ENCODE measurements at places on chromosomes 13 and 19. TPM values are rescaled to one million over a fixed set of nuclear protein-coding genes. Genes with fewer than 3 reads are reported as not detected.

Gene UCHL3
- 22.9 TPM for total RNA-seq

Gene ZIC2
- not detected for total RNA-seq

Gene FAM124A
- total RNA-seq, result 4.6 TPM

Gene SPTBN4
- 5.1 TPM for total RNA-seq

Gene SGCG
- total RNA-seq, result 81.7 TPM

DNA sequence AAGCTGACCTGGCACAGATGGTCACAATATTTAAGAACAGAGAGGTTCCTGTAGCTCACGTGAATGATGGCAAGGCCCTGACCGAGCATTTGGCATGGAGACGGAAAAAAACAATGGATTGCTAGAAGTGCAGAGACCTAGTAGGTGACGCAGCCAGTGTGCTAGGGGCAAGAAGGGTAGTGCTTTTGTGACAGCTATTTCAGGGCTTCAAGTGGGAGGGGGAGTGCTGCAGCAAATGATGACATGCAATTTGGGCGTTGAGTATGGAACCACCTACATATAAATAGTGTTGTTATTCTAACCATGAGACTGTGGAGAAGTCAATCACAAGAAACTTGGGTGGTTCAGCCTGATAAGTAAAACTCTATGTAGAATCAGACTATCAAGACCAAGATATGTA is 65.7 kb upstream of the IL17D start:
- DNase-seq, result no peak

DNA sequence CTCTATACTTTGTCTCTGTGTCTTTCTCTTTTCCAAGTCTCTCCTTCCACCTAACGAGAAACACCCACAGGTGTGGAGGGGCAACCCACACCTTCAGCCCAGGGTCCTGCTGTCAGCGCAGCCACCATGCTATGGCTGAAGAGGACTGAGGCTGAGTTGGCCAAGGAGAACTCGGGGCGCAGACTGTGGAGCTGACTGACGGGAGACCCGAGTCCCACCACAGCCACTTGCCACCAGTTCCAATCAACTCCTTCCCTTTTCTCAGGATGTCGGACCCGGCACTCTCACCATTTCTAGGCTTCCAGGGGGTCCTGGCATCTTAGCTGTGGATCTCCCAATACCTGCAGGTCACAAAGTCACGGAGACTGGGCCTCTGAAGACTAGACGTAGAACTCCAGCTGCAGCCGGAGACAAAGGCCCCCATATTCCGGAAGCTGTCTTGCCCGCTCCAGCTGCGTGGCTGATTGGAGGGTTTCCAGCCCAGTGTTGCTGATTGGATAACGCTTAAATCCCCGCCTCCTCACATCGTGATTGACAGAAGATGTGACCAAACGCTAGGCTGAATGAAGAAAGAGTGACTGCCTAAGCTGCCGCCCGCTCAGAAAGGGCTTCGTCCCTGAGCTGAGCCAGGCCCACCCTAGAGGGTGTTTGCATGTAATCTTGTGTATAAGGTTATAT is 63.6 kb downstream of the ZNF429 start:
- DNase-seq, result peak; percentile 94

DNA sequence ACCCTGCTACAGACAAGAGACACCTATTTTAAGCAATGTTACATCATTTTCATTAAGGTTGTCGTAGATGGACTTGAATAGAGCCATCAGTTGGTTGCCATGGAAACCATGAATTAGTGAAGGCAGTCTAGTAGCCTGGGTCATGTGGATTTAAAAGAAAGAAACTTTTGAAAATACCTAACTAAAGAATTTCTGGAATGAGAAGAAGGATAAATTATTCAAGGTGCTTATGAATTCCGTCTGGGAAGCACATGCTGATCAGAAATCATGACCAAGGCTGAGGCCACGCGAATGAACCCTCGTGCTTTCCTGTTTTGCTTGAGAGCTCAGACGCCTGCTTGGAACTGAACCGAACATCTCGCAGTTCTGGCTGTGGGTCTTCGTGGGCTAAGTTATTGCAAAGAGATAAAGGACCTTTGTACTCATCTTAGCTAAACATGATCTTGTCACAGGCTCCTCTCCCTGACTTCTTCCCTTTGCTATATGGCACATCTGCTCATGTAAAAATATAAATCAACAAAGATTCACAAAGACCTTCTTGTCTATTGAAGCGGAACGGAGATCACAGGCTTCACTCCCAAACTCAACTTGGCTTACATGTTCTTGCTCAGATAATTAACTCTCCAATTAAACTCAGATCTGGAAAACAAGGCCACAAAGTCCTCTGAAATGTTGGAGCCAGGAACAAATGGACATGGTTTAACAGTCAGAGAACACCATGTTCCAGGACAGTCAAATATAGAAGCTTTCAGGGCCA is 140.2 kb downstream of the NUFIP1 start:
- DNase-seq, result no peak

DNA sequence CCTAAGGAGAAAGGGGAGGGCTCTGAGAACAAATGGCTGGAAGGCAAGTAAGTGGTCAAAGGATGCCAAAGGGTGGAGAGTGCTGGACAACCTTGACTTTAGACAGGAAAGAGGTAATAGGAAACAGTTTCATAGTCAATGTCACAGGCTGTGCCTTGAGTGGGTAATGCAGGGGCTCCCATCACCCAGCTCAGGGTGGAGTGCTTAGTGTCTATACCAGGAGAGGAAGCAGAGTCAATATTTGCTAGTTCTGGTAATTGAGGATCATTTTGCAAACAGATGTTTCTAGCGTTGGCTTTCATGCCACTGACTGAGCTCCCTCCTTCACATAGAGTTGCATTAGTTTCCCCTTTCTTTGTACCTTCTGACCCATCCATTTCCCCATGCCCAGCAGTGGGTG is 64.6 kb upstream of the KL start:
- DNase-seq, result no peak

- DNase-seq, result no peak
Measured at GRCh38 chr13:44088991-44089413, 209.3 kb downstream of the LACC1 start.

- no peak for DNase-seq
Measured at GRCh38 chr13:24834902-24835510, 71.0 kb downstream of the RNF17 start.

DNA sequence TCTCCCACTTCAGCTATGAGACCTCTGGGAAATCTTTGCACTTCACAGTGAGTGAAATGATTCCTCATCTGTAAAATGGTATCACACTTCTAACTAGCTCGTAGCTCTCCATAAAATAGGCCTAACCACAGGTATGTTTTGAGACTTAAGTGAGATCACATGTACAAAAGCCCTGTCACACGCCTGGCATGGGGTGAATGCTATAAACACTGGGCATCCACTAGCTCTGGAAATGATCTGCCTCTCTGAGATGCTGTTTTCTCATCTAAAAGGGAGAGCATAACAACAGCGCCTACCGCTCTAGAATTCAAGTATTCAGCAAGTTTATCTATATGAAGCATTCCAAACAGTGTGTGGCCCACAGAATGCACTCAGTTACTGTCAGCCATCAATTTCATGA is 2.2 kb downstream of the AKT2 start:
- DNase-seq, result no peak

GRCh38 chr13:113157929-113158747 is at the start of gene PROZ:
TSS of gene PROZ (plus strand) at chr13:113158648. CDS start at chr13:113158661, 13 bp downstream.
- no peak for DNase-seq

DNA sequence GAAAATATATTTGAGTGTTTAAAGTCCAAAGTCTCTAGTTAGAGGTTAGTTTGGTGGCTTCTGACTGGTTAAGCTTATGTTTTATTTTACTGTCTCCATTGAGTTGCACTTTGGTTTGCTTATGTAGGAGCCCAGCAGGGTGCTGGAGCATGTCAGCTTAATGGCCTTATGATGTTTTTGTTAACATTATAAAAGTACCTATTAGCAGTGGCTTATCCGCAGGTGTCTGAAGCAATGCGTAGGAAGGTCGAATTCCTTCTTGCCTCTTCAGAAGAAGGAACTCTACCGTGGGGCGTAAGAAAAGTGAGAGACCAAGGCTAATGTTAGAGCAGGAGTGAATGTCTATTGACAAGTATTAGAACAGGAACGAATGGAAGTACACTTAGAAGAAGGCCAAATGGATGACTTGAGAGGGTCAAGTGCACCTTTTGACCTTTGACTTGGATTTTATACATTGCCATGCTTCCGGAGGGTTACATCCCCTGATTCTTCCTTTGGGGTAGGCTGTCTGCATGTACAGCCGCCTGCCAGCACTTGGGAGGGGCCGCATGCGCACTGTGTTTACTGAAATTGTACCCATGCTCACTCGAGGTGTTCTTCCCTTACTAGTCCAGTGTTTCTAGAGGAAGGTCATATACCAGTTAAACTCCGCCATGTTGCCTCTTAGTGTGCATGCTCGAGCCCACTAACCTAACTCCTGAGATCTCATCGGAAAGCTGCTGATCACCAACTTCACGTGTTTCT is 793.9 kb upstream of the PCDH9 start:
- no peak for DNase-seq

- peak; percentile 76 for DNase-seq
Measured at GRCh38 chr13:113856716-113857065, 7.2 kb downstream of the GAS6 start.

- DNase-seq, result no peak
Measured at GRCh38 chr19:18587561-18587960, 1.0 kb upstream of the REX1BD start.

DNA sequence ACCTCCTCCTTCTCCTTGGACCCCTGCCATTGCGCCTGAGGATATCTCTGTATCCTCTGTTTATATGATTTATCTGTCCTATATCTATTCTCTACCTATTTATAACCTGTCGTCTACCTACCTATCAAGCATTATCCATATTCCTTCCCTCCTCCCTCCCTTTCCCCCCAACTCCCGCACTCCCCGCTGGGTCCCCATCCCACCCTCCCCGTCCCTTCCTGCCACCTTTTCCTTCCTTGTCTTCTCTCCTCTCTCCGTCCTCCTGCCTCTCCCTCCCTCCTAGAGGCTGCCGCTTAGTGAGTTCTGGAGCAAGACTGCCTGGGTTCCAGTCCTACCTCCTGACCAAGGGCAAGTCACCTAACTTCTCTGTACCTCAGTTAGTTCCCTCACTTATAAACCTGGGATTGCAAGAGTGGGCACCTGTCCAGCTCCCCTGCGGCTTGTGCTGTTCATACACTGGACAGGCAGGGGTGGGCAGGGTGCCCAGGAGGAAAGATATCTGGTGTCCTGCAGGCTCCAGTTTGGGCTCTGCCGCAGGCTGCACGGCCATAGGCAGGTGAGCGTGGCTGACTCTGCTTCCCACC is 16.1 kb downstream of the TTYH1 start:
- DNase-seq, result no peak

- no peak for DNase-seq
Measured at GRCh38 chr19:54418030-54418929, 3.0 kb downstream of the TTYH1 start.

All from cardiac septum (tissue), 1 donor.